ENCODE measurements at places on chromosomes 12 and 14. TPM values are rescaled to one million over a fixed set of nuclear protein-coding genes. Genes with fewer than 3 reads are reported as not detected.
A peak's percentile ranks its signal among the peaks of the same experiment; 100 is the strongest.

DNA sequence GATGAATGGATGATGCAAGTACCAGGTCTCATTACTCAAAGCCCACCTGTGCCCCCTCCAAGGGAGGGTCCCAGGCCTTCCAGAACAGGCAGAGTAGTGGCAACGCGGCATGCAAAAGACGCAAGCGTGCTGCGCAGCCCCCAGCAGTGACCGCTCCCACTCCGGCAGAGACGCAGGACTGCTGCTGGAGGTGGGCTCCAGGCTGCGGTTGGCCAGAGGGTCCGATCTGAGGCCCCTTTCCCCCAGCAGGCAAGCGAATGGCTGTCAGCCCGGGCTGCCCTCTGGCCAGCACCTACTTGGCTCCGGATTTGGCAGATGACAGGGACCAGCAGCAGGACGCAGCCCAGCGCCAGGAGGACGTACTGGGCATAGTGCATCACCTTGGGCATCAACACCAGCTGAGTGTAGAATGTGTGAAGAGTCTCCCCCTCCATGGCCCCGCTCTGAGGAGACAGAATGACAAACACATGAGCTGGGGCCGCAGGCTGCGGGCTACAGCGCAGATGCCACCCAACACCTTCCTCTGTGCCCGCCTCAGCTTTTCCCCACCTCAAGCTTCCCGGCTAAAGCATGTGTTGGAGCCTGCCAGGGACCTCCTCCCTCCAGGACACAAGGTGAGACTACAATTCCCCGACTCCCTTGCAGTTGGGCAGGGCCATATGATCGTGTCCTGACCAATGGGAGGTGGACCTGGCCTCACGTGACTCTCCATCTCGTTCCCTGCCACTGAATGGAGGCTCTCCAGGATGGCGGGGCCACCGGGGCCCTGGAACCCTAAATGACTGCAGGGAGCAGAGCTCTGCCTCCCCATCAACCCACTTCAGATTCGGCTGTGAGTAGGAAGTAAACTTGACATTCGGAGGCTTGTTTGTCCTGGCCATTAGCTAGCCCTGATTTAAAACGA lies 77.4 kb downstream of the SCARB1 start:
- H3K36me3 ChIP-seq: peaks cover 2% of the 10 kb centered on the region
- H3K27me3 ChIP-seq: no peaks in the 10 kb centered on the region
- peaks cover 3% of the 10 kb centered on the region for H3K4me1 ChIP-seq
- no peak for DNase-seq

Gene CCDC92
- 30.1 TPM for total RNA-seq

DNA sequence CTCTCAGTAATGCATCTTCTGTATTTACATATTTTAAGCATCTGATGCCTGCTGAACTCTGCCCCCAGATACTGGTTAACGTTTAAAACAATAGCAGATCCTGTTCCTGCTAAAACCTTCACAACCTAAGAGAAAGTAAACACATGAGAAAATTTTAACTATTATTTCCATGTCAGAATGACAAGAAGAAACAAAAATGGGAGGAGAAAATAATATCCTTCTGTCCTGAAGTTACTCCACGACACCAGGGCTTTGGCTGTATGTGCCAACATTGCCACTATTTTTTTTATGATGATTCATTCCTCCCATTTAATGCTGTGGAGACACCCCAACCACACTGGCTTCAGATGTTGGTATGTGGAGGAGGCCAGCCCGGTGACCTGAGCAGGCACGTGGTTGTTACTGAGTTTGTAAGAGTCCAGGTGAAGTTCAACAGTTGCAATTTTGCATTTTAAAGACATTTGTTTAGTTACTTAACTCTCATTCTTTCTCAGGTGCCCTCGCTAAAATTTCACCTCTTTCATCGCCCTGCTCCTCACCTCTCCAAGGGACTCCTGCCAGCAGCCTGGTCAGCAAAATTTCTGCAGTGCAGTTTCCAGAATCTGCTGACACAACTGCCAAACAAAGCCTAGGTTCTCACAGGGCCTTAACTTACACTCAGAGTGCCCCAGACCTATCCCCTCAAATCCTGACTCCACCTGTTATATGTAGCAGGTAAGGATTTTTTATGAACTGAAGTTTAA lies 65.5 kb upstream of the SLCO1C1 start:
- no peaks in the 10 kb centered on the region for H3K4me1 ChIP-seq
- H3K27me3 ChIP-seq: peaks cover 3% of the 10 kb centered on the region
- H3K27ac ChIP-seq: no peak overlapping the region
- H3K36me3 ChIP-seq: no peaks in the 10 kb centered on the region

Gene TESPA1
- 160 TPM for total RNA-seq

Gene KCNK13
- not detected for total RNA-seq

DNA sequence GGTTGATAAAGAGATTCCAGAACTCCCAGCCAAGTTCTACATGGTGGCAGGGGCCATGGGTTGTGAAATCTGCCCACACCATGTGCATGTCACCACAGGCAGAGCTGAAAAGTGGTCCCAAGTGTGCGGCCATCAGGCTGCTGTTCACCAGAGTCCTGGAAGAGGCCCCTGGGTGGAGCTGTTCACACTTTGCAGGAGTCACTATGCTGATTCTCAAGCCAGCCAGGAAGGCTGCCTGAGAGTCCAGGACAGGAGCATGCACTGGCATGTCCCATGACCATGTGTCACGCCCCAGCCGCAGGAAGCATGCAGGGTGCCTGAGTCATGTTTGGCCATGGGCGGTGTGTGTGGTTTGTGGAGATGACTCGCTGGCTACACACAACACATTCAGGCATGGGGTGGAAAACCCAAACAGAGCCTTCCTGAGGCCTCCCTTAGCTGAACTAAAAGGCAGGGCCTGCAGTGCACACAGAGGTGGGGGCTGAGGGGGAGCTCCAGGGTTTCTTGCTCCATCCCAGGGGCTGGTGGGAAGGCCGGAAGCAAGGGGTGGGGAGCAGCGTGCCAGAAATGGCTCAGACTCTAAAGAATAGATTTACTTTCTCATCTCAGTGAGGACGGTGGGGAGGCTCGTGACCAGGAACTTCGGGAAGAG lies 19.4 kb downstream of the ABCB9 start:
- peaks cover 7% of the 10 kb centered on the region for H3K4me1 ChIP-seq
- no peaks in the 10 kb centered on the region for H3K36me3 ChIP-seq
- H3K27me3 ChIP-seq: no peaks in the 10 kb centered on the region
- no peak overlapping the region for H3K4me3 ChIP-seq
- no peak for DNase-seq
- peak overlapping the region; percentile 90 for H3K27ac ChIP-seq

GRCh38 chr12:95836630-95837239 lies 22.0 kb upstream of the SNRPF start:
- H3K4me3 ChIP-seq: no peak overlapping the region
- H3K27ac ChIP-seq: no peak overlapping the region
- no peak for DNase-seq
- H3K4me1 ChIP-seq: peaks cover 8% of the 10 kb centered on the region
